ENCODE measurements at places on chromosomes 12 and 14.
A peak's percentile ranks its signal among the peaks of the same experiment; 100 is the strongest.

GRCh38 chr14:50056435-50056834 is 59.9 kb downstream of the VCPKMT start:
- no peak for DNase-seq

DNA sequence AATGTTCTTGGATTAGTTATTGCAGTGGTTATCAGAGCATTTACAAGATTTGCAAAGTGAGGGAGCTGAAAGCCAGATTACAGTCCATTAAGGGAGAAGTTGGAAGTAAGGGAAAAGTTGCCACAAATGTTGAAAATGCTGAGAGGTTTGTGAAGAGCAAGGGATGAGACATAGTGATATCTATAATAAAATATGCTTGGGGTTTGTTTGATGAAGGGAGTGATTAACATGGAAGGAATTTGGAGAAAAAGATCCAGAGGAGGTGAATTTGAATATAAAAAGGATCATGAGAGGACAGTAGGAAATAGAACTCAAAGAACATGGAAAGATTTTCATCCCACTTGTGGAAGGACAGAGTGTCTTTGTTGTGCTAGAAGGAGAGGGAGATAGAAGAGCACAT is 19.3 kb upstream of the CCER1 start:
- no peak for DNase-seq

GRCh38 chr14:77498984-77499527 is 440 bp upstream of the ISM2 start:
- DNase-seq: no peak

DNA sequence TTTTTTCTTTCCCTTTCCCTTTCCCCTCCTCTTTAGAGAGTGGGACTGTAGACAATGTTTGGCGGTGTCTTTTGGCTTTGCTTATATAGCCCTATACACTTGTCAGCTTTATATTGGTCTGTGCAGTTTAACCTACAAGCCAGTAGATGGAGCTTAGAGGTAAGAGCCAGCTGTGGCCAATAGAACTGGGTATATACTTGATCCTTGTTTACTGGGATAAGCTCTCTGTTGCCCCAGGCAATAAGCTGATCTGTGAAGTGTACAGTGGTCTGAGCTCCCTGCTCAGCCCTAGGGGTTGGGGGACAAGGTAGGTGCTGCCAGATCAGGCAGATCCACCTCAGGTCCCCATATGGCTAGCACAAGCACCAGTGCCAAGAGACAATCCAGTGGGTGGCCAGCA is 434.1 kb downstream of the NOVA1 start:
- DNase-seq: no peak

DNA sequence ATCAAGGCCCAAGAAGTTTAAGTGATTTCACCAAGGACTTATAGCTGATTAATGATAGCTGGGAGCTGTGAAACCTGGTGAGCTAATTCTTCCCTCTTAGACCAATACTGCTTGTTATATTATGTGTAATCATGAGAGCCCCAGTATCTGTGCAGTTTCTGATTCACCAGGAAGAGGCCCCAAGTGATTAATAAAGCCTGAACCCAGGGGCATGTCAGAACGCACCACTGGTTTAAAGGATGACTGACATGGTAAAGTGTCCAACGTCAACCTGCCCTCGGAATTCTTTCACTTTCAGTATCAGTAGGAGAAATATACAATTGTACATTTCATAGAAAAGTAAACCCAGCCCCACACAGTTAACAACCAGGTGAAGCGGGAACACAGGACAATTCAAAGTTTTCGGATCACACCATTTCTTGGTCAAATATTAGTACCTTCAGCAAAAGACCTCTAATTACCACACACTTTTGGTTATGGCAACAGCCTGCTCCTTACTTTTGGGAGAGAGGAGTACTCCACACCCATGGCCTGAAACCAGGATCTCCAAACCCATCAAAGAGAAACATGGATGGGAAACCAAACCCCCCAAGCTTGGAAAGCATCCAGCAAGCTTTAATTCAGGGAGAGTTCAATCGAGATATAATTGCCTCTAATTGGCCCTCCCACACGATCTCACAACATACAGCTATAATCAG is 28.5 kb downstream of the TMCC3 start:
- peak; percentile 38 for DNase-seq

DNA sequence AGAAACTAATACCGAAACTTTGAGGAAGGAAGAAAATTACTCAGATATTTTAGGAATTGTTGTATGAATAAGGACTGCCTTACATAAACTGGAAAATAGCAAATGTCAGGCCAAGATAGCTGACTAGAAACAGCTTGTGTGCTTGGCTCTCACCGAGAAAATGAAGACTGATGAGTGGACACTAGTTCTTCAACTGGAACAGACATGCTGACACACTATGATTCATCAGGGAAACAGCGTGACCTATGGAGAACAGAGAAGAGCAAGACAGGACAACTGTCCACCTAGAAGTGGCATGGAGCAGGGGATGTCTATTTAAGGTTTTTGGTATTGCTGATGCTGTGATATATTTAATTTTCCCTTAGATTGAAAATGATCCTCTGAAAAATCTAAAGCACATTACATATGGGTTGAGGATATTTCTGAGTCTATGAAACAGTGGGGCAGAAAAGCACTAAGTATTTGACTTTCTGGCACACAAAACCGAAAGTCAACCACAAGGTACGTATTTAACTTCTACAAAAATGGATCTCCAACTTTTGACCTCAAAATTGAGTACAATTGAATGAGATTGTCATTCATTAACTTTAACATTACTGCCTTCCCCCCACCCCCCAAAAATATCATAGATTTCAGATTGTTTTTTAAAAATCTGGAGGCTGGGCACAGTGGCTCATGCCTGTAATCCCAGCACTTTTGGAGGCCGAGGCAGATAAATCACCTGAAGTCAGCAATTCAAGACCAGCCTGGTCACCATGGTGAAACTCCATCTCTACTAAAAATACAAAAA is 863.2 kb downstream of the LRFN5 start:
- no peak for DNase-seq

- no peak for DNase-seq
Measured at GRCh38 chr12:62604373-62604772, 137.7 kb downstream of the MON2 start.

GRCh38 chr12:57008178-57008577 is 1.8 kb upstream of the ZBTB39 start:
- DNase-seq: peak; percentile 41

GRCh38 chr14:54104601-54105145 is 148.0 kb upstream of the BMP4 start:
- DNase-seq: no peak
